Left cardiac atrium (tissue), 4 donors: ENCODE measurements at places on chromosomes 7 and 10.

GRCh38 chr7:22781230-22781711, 41.4 kb downstream of the TOMM7 start:
- no peak for DNase-seq

- DNase-seq, result no peak
Observed at GRCh38 chr10:21169271-21169670, 272.2 kb upstream of the NEBL start.

GRCh38 chr7:68246189-68246633, 1249.6 kb downstream of the TYW1 start:
- DNase-seq, result no peak

GRCh38 chr7:151115836-151116418, 29.7 kb downstream of the AGAP3 start:
- peak; percentile 26 for DNase-seq
